ENCODE measurements at places on chromosomes 6 and 20.

DNA sequence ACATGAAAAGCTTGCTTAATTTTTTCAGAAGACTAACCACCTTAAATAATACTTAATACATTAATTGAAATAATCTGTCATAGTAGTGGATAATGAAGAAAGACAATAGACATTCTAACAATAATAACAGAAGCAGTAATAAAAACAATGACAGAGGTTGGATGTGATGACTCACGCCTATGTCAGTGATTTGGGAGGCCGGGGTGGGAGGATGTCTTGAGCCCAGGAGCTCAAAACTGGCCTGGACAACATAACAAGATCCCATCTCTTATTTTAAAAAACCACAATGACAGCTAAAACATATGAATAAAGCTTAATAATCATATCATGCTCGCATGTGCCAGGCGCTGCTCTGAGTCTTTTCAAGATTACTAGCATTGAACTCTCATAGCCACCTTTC lies 105.5 kb downstream of the IPCEF1 start:
- DNase-seq = no peak

GRCh38 chr6:31525932-31526591 lies 2.7 kb upstream of the MCCD1 start:
- DNase-seq = no peak

GRCh38 chr6:163182696-163183095 lies 231.8 kb upstream of the QKI start:
- DNase-seq = no peak

DNA sequence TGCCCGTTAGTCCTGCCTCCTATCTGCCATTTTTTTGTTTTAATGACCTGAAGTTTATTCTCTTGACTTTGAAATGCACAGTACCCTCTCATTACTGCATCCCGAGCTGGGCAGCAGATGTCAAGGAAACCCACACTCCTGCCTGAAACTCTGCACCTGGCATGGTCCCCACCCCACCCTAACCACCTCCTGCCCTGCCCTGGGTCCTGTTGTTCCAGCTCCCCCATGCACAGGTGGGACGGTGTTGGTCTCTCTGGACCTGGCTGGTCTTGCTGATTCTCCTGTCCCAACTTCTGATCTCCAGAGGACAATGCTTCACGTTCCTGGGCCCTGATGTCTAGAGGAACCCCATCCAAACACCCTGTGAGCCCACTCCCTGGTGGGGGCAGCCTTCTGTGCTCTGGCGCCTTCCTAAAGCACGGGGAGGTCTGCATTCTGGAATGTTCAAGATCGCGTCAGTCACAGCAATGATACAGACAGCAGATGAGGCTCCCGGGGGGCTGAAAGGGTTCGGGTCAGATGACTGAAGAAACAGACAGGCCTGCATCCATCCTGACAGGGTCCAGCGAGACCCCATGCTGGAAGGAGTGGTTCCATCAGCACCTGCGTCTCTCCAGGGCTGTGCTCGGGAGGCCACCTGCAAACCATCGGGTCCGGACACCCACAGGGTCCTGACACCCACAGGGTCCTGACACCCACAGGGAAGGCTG lies 73.6 kb downstream of the ERMARD start:
- DNase-seq = no peak

DNA sequence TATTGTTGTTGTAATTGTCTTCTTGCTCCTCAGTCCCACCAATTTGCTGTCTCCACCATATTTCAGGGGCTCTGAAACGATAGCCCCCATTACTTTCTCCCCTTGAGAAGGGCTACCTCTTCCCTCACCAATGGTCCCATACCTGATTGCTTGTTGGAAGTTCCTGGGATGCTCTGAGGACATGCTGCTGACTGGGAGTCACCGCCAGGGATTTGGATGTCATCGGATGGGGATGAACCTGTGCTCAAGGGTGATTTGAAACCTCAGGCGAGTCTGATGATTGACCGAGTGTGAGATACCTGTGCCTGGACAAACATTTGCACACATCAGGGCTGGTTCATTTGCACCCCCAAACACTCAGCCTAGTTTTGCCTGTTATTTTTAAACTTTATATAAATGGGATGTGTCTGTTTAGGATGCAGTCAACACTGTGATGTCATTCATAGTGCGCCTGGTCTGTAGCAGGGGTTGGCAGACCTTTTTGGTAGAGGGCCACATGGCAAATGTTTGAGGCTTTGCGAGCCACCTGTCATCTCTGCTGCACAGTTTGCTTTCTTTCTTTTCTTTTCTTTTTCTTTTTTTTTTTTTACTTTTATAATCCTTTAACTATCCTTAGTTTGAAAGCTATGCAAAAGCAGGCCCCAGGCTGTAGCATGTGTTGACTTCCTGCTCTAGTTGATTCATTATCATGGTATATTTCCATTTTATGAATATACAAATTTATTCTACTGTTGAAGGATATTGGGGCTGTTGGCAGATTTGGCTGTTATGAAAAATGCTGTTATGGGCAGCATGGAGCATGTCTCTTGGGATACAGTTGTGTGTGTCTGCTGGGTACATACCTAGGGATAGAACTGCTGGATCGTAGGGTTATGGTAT lies 118.5 kb upstream of the PHACTR3 start:
- no peak for DNase-seq

DNA sequence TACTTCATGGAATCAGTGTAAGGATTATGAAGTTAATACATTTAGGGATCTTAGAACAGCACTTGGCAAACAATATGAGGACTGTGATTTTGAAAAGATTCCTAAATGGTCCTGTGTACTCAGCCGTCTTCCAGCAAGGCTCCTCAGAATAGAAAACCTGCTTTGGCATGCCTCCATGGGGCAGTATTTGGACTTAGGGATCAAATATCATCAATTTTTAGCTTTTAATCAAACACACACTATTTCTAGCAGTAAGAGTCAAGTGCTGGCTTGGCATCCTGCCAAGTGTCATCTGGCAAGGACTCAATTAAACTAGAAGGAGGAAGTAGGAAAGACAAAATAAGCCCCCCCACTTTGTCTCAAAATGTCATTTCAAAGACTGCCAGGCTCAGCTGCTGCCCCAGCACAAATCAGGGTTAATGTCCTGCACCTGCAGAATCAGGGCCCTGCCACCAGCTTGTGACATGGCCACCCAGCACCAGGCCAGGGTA lies 40.8 kb downstream of the IYD start:
- no peak for DNase-seq

DNA sequence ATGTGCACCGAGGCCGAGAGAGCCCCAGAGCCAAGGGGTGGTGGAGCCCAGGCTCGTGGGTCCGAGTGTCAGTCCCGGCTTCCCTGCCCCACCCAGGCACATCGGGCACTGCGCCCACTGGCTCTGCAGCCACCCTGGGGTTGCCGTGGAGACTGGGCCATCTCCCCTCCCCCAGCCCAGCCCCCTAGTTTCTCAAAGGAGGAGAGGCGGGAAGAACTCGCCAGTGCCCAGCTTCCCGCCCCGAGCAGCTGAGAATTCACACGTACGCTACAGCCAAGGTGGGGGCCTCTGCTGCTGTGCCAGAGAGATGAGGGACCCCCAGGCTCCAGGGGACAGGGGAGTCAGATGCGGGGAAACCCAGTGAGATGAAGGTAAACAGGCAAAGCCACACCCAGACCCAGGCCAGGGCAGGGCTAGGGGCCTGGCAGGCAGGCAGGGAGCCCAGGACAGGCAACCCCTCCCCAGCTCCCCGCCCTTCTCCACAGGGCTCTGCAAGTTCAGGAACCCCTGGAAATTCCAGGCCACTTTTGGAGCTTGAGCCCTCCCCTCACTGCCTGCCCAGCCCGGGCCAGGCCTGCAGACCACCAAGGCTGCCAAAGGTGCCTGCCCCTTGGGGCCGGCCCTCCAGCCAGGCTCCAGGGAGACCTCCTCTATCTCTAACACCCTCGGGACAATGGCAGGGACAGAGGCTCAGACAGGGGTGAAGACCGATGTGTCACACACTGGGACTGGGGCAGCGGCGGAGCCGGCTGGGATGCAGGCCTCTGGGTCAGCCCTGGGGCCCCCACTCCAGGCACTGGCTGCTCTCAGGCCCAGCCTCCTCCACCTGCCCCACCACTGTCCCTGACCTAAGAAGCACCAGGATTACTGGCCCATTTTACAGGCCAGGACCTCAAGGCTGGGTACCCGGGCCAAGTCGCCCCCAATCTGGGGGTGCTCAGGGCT lies 6.0 kb downstream of the LAMA5 start:
- no peak for DNase-seq

- no peak for DNase-seq
These were observed 67.3 kb downstream of the ISM1 start for GRCh38 chr20:13288357-13288756.

DNA sequence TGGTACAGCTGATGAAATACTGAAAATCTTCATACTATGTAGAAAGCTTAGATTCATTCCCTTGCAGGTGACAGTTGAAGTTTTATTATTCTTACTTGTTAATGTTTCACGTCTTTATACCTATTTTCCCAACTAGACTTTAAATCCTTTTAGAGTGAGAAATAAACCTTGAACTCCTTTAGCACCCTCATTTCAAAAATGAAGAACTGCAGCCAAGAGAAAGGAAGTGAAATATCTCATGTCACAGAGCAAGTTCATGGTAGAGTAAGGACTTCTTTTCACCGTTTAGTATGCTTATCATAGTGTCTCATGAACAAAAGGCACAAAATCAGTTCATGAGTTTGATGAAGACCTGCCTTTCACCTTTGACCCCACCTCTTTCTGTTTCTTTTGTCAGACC lies 38.5 kb downstream of the ORC3 start:
- peak; percentile 14 for DNase-seq

DNA sequence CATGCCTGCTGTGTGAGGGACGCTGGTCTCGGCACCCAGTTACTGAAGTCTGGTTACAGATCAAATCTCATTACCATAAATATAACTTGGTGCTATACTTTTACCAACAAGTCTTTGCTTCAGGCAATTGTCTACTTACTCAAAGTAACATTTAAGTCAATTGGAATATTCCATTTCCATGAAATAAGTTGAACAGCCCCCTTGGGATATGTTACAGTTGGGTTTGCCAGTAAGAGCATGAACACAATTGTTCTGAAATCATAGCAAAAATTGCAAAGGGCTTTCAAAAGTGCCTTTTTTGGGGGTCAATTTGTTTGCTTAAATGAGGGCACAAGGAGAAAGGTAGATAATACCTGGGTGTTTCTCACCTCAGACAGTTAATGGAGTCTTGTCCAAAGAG lies 170.9 kb upstream of the EXOC2 start:
- DNase-seq = no peak

GRCh38 chr6:122399055-122399347 lies 451 bp upstream of the HSF2 start:
- DNase-seq = no peak

GRCh38 chr20:45087814-45088213 lies 13.1 kb downstream of the KCNS1 start:
- DNase-seq = no peak
